ENCODE measurements at places on chromosomes 3 and 15.

GRCh38 chr3:139231555-139232281 is 112.1 kb upstream of the MRPS22 start:
- DNase-seq, result no peak

DNA sequence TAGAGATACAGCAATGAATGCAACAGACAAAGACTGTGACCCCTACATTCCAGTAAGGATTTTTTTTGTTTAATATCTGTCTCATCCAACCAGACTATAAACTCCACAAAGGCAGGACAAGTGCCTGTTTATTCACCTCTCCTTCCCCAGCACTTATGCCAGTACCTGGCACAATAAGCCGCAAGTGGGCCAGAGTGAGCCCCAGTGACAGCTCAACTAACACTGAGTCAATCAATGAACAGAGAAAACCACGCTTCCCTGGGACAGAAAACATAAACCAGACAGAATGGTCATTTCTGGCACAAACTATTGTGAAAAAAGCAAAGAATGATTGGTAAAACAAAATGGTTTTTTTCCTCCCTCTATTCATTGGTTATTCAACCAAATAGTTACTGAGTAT is 52.2 kb downstream of the RYK start:
- DNase-seq, result no peak

DNA sequence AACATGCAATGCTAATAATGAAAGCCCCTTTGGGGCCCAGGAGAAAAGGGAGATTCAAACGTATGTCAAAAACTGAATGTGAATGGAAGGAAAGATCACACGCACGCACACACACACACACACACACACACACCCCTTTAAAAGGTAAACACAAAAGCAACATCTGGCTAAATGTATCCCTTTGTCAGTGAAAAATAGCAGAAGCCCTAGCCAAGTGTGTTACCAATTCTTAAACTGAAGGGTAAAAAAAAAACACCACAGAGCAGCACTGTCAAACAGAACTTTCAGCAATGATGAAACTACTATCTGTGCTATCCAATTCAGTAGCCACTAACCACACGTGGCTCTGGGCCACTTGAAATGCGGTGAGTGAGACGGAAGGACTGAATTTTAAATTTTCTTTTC is 4.9 kb downstream of the RFTN1 start:
- peak; percentile 41 for DNase-seq

GRCh38 chr3:77412584-77412983 is 372.7 kb downstream of the ROBO2 start:
- no peak for DNase-seq

DNA sequence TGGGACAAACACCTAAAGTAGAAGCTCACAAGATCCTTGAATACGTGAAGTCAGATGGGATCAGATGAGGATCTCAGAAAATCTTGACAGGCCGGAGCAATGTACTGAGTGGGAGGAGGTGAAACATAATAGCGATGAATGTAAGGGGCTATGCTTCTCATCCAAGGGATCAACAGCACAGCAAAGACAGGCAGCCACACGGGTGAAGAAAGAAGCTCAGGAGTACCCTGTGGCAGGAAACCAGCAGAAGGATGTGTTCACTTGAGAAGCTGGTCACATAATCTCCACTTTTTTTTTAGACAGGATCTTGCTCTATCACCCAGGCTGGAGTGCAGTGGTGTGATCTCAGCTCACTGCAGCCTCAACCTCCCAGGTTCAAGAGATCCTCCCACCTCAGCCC is 92.4 kb downstream of the MEGF11 start:
- no peak for DNase-seq

DNA sequence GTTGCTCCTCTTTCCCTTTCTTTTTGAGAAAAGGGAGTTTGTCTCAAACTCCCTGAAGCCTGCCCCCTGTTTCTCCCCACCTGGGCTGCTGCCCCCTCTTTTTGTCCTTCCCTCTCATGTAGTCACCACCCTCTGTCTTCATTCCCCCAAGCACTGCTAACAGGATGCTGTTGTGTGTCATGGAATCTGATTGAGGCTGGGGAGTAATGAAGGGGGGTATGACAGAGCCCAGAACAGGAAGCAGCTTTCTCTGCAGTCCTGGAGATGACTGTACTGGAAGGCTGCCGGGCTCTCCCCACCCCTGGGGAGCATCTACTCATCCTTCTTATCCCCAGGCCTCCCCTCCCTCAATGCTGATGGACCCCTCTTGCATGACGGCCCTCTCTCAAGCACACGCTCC is 181.6 kb downstream of the ABHD5 start:
- DNase-seq, result no peak

- no peak for DNase-seq
Observed at GRCh38 chr15:40125950-40126349, 17.3 kb upstream of the BMF start.

DNA sequence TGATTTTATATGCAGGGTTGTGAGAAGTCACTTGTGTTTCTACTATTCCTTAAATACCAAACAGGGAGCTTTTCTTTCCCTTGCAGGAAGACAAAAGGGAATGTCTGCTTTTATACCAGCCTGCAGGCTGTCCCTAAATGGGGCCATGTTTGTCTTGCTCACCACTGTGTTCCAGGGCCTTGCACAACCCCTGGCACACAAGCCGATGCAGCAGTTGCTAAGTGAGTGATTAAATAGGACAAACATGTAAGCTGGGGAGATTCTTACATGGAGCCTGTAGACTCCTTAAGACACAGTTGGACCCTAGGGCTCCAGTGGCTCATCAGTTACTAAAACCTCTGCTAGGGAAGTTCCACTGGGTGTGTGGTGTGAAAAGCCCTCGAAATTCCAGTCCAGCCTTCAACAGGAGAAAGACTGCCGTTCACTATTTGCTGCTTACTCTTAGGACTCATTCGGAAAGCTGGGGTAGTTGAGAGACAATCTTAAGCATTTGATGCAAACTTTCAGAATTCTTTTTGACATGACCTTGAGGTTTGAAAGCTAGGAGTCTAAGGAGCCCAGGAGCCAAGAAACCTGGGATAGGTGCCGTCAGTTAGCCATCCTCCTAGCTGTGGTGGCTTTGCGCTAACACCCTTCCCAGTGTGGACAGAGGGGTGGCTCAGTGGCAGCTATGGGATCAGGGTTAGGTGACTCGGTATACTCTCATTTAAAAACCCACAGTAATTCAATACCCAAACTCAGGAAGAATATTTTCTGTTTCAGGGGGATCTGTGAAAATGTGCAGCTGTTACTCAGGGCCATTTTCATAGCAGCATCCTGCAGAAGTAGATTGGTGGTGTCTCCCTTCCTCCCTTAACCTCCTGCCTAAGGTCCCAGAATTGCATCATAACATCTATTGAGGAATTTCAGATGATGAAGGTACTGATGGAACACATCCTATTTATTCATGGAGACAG is 39.1 kb downstream of the SYNM start:
- no peak for DNase-seq

- no peak for DNase-seq
Observed at GRCh38 chr15:73767806-73768501, 14.8 kb upstream of the INSYN1 start.

GRCh38 chr3:129596194-129597086 is 10.0 kb downstream of the PLXND1 start:
- no peak for DNase-seq

DNA sequence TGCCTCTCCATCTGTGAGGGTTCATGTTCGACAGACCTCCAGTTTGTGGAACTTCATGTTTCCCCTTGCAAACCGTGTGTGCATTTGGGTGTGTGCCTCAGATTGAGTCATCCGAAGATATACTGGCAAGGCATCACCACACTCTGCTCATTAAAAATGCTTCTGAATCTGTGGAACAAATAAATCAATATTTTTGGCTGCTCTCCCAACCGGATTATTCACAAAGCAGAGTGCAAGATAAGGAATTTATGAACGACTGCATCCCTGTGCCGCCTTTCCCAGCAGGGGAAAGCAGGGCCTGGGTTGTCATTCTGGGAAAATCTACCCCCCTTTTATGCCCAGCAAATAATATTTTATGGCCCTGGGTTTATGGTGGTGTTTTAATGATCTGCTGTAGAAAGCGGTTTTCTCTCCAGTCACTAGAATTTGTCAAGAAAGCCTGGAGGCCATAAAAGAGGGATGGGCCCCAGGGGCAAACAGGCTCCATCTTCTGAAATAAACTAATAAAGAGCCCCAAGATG is 4.2 kb upstream of the WNT5A start:
- DNase-seq, result no peak

DNA sequence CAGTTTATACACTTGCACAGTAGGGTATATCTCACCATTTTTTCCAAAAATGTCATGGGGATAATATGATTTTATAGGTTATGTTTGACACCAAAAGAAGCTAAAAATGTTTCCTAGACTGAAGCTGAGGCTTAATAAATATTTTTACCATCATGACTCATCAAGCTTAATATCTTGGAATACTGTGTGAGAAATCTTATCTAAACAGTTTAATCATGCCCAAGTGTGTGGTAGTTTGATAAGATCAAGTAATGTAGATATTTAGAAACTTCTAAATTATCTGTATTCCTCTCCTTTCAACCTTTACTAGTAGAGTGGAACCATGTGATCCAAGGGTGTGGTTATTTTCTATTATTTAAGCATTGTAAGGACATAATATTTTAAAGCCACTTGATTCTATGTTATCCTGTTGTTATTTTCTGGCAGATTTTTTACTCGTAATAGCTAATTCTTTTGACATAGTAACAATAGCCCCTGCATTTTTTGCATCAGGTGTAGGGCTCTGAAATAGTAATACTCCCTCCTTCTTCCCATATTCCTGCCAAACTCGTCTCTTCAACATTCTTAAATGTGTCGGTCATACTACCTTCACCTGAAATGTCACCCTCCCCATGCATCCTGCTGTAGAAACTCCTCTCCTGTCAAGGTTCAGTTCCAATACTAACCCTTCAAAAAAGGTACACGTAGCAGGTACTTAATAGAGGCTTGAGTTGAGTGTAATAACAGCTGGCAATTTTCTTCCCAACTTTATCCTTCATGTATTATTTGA is 729.6 kb downstream of the NLGN1 start:
- DNase-seq, result no peak

DNA sequence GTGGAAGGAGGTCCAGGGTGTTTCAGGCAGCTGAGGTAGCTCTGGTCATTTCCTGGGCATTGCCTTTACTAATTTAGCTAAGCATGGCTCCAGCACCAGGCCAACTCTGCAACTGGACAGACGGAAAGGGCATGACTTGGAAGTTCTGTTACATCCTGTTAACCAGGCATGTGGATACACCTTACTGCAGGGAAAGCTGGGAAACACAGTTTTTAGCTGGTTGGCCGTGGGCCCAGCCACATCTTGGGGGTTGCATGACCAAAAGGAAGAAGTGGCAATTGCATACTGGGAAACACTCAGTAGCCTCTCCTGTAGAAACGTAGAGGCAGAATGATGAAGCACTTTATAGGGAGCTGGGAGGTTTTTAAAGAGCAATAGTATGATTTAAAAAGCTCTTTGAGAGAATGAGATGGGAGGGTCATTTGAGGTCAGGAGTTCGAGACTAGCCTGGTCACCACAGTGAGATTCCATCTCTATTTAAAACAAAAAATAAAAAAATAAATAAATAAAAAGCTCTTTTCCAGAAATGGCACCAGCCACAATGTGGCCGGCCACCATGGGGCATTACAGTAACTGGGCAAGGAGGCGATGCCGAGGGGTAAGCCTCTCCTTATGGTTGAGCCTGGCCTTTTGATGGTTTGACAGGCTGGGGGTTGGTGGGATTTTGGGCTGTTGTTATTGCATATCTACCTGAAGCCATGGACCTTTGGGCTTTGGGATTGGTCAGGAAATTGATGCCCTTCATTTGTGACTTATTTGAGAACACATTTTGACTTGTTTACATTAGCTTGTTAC is 28.6 kb downstream of the TRAK1 start:
- DNase-seq, result no peak

DNA sequence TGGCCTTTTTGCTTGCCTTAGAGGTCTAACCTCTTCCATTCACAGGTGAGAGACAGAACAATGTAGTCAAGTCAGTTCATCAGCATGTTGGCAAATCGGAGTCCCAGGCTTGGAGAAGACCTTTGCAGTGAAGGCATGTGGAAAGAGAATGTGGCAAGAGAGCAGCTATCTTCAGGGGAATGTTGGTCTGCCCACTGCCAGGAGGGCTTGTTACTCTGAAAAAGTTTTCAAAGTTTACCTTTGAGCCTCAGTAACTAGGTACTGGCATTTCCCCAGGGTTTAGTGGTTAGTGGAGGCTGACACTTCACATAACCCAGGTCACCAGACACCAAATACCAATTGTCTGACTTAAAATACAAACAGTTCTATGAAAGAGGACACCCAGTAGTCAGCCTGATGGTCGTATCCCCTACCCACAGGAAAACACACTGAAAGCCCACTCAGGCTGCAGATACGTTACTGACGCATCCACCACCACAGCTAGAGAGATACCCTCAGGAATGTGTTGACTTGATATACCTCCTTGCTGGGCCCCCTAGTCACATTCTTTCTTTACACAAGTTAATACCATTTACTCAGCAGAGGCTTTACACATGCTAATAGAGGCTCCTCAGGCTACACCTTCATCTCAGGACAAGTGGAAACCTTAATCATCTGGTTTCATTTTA is 9.7 kb upstream of the ARID3B start:
- no peak for DNase-seq

GRCh38 chr15:95019907-95020306 is 788.5 kb downstream of the MCTP2 start:
- no peak for DNase-seq

GRCh38 chr3:197687570-197687969 is 49.1 kb downstream of the RUBCN start:
- no peak for DNase-seq

GRCh38 chr15:94968133-94968532 is 736.8 kb downstream of the MCTP2 start:
- no peak for DNase-seq

DNA sequence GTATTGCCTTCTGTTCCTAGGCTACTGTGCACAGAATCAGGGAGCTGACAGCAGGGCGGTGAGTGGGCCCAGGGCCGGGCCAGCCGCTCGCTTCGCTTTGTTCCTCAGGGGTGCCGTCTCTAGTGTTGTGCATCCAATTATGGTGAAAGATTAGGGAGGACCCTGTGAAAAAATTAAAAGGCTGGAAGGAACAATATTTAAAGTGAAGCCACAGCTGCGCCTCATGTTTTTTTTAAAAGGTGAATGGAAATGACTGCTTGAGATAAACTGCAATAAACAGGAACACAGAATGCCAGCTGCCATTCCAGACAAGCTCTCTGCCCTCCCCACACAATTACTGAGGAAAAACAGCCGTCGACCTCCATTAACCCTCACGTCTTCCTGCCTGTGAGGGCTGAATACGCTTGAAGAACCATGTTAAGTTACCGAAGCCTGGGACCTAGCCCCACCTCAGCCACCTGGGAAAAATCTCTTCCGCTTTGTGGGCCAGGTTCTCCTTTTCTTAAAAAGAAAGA is 132.0 kb upstream of the IL12A start:
- DNase-seq, result no peak

- DNase-seq, result no peak
Observed at GRCh38 chr3:149605902-149606301, 51.9 kb downstream of the WWTR1 start.

- no peak for DNase-seq
Observed at GRCh38 chr15:33095641-33096040, 98.9 kb downstream of the FMN1 start.
